ENCODE measurements at places on chromosomes 4 and X. TPM values are rescaled to one million over a fixed set of nuclear protein-coding genes. Genes with fewer than 3 reads are reported as not detected.

Gene GPC4
- total RNA-seq, result 17.4 TPM

Gene POF1B
- total RNA-seq, result 4.2 TPM

Gene AMER1
- total RNA-seq, result 3.8 TPM

Gene ELK1
- 18.0 TPM for total RNA-seq

Gene ERCC6L
- 0.13 TPM for total RNA-seq
